ENCODE measurements at places on chromosomes 4 and X.

DNA sequence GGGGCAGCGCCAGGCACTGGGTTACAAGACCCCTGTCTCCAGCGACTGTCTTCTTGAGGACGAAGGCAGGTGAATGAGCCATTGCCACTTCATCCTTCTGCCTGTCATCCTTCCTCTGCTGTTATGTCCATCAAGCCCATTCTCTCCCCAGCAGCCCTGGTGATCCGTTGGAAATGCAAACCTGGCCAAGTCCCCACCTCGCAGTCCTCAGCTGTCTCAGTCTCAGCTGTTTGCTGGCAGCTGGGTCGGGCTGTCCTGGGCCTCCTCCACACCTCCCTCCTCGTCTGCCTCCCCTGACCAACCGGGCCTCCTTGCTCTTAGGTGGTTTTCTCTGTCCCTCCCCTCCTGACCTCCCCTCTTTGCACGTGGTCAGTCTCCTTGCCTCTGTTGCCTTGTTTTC lies 38.0 kb downstream of the PTTG2 start:
- no peak for DNase-seq

GRCh38 chr4:123043013-123043412 lies 120.6 kb upstream of the NUDT6 start:
- DNase-seq, result peak; percentile 28

DNA sequence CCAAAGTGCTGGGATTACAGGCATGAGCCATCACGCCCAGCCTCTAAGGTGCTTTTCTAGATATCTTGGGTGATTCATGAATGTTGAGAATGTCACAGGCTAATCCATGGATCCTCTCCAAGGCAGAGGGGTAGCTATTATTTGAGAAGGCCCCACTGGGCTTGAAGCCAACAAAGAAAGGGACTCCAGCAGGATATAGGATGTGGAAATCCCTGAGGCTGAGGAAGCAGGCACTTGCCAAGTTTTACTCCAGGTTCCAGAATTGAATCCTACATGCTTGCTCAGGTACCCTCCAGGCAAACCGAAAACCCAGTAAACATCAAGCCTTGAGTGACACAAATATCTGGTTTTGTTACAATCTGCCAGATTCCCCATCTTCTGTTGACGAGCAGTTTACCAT lies 15.8 kb downstream of the NLGN3 start:
- DNase-seq, result no peak

DNA sequence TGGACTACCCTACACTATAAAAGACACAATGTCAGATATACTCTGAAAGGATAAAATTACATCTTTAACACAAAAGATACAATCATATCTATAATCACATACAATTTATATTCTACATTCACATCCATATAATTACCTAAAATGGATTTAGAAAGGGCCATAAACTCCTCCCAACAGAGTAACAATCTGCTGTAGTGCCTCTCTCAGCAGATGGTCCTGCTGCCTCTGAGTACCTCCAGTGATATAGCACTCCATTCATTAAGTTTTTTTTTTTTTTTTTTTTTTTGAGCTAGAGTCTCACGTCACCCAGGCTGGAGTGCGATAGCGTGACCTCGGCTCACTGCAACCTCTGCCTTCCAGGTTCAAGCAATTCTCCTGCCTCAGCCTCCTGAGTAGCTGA lies 7.4 kb downstream of the ANKRD37 start:
- DNase-seq, result no peak

DNA sequence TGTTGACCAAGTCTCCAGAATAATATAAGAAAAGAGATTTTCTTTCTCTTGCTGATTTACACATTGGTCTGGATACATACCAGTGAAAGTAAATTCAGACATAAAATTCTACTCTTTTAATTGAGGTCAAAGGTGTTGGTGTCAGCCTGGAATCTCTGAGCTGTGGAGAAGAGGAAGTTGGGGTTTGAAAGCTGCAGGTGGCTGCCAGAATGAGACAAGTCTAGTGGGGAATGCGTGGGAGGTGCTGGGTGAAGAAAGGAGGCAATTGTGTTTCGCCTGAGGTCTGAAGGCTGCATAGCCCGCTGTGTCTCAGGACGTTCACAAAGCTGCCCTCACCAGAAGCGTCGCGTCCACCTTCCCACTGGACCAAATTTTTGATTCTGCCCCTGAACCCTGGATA lies 31.2 kb downstream of the PHEX start:
- DNase-seq, result no peak

- no peak for DNase-seq
These were observed 523.1 kb downstream of the IQCM start for GRCh38 chr4:149292425-149293007.

DNA sequence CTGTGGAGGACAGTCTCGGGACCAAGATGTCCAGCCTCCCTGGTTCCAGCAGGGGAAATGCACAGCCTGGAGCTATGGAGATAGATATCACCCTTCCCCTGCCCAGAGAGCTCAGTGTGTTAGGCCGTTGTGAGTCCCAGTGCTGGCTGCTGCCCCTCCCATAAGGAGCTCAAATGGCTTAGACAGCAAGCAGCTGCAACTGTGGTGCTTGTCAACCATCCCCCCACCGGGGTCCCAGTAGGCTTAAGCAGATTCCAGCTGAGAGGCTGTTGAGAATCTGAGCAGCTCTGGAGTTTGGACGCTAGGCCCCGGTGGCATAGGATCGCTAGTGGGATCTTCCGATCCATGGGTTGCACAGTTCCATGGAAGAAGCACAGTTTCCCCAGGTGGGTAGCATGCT lies 181.8 kb upstream of the POF1B start:
- no peak for DNase-seq

DNA sequence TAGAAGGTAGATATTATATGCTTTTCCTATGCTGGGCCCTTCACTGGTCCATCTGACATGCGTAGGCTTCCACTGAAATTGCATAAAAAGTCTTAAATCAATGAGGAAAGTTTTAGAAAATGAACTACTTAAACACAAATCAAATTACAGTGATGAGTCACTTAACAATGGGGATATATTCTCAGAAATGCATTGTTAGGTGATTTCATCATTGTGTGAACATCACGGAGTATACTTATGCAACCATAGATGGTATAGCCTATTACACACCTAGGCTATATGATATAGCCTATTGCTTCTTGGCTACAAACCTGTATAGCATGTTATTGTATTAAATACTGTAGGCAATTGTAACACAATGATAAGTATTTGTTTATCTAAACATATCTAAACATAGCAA lies 10.3 kb downstream of the STAP1 start:
- no peak for DNase-seq

DNA sequence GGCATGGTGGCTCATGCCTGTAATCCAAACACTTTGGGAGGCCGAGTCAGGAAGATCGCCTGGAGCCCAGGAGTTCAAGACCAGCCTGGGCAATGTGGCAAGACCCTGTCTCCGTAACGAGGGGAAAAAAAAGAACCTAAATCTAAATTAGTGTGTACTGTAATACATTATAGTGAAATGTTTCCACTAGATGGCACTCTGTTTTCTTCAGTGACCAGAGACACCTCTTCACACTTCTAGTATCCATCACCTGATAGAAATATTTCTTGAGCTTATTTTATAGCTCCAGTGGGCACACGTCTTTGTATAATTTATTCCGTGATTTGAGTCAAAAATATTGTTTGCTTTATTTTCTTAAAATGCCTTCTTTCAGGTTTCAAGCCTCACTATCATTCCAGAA lies 600.9 kb upstream of the DIPK2B start:
- DNase-seq, result peak; percentile 62

- no peak for DNase-seq
These were observed 318.6 kb downstream of the LDB2 start for GRCh38 chr4:16579866-16580265.

DNA sequence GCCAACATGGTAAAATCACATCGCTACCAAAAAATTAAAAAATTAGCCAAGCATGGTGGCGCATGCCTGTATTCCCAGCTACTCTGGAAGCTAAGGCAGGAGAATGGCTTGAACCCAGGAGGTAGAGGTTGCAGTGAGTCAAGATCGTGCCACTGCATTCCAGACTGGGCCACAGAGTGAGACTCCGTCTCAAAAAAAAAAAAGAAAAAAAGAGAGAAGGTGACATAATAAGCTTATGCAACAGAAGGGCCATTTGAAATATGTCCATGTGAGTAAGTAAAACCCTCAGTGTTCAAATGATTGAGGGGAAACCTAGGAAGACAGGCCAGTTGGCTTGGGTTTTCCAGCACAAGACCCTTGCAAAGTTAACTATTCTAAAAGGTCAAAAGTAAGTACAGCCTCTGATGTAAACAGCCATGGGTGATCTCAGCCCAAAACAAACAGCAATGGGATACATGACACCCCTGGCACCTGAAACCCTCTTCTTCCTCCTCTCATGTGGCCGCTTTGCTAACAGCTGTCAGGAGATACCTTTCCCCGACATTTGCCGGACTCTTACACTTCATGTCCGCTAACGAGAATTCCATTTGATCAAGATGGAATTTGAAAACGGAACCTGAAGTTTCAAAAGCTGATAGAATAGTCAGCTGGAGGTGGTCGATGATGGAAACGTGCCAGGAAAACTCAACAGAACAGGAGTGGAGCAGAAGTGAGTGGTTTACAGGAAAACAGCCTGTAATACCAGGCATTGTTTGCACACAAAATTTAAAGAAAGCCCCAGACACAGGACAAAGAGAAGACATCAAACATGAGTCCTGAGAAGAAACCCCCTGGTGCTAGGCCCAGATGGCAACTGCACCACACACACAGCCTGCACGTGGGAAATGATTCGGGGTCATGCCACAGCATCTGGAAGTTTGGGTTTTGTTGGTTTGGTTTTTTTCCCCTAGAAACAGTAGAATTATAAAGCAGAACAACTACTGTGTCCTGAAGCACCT lies 93.0 kb upstream of the STS start:
- DNase-seq, result no peak

- DNase-seq, result no peak
These were observed 185.6 kb downstream of the ADAMTS3 start for GRCh38 chr4:72383439-72383838.
